ENCODE measurements at places on chromosomes 6 and 20.
A peak's percentile ranks its signal among the peaks of the same experiment; 100 is the strongest.

- no peak for DNase-seq
Observed at GRCh38 chr6:13579911-13580310, 5.5 kb downstream of the SIRT5 start.

DNA sequence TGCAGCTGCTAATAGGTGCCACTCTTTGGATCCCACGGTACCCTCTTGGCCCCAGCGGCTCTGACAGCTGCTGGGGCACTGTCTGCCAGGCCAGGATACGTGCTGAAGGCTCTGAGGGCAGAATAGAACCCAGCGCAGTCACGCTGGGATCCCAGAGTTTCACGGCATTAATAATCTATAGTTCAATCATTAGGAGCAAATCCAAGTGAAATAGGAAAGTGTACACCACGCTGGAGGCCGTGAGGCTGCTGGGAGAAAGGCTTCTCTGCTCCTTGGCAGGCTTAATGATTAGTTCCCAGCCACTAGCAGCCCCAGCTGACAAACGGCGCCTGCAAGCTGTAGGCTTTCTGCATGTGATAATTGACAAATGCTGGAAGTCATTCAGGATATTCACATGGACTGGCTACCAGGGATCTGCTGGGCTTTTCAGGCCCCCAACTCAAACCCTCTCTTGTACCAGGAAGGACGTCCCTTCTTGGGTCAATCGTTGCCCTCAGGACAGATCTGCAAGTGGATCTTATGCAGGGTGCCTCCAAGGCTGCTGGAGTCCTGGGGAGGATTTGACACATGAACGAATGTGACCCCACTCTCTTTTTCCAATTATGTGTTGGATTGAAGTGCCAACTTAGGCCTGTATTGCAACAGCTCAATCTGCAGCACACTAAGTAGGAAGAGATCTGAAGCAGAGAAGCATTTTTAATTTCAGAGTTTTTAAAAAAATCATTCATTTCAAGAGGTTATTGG is 50.1 kb upstream of the INSM1 start:
- DNase-seq: no peak

DNA sequence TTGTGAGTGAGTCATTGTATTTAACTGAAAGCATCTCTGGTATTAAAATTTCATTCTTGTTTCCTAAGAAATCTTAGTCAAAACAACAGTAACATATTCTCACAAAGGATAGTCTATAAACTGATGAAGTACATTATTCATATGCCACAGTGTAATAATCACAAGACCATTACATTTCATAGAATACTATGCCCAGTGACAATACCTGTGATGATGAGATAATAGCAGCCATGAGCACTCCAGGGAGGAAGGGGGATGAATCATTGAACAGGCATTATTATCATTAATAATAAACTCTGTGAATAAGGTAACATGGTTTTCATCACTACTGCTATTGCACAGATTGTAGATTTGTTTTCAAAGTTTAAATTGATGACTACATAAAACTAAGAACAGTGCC is 667.9 kb downstream of the EPM2A start:
- DNase-seq: peak; percentile 72

- DNase-seq: no peak
Observed at GRCh38 chr6:109235481-109236038, 140.3 kb downstream of the CEP57L1 start.

DNA sequence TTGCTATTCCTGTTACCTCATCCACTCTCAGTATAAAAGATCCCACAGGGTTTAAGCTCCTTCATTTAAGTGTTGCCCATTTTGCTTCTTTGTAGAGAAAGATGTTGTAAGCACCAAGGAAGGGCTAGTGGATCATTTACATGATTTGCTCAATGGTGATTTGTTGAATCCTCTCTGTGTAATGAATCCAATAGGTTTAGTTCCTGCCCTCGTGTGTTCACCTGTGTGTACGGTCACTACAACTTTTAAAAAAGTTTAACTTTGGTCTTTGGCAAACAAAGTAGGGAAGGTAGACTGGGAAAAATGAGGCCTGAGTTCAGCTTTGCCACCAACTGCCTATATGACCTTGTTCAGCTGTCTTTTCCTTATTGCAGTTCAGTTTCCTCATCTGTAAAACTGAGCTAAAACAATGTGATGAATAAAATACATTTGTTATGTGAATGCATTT is 51.5 kb downstream of the DHX35 start:
- DNase-seq: no peak

- DNase-seq: no peak
Observed at GRCh38 chr6:54289426-54289825, 18.8 kb upstream of the TINAG start.

Measured in GM23248 (cell line).